ENCODE measurements at places on chromosomes 16 and 17.

DNA sequence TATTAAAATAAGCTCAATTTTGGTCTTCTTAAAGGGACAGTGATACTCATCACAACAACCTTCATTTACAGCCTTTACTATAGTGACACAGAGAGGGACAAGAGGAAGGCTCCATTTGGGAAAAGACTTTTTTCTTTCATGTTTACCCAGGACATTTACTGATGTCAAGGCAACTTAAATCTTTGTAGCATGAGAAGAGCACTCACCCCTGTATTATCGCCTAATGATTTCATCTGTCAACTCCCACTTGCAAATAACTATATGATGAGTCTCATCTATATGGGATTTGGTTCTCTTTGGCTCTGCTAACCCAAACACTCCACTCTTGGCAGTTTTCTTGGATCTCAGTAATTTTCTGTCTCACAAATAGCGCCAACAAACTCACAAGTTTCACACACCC lies 24.1 kb downstream of the BLMH start:
- no peak for DNase-seq

DNA sequence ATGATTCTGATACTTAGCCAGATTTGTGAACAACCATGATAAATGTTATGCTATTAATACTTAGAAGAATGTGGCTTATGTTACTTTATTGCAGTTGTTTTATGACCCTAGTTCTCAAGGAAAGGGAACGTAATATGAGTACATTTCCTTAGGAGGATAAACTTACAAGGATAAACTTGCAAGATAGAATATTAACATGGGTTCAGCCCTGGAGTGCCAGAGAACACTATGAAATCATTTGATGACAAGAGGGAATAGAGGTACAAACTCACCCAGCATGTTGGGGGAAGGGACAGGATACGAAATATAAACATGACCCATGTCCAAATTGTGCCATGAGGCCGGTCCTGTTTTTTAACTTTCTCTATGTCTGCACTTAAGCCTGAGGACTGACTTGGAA lies 13.0 kb upstream of the ABCA5 start:
- no peak for DNase-seq

DNA sequence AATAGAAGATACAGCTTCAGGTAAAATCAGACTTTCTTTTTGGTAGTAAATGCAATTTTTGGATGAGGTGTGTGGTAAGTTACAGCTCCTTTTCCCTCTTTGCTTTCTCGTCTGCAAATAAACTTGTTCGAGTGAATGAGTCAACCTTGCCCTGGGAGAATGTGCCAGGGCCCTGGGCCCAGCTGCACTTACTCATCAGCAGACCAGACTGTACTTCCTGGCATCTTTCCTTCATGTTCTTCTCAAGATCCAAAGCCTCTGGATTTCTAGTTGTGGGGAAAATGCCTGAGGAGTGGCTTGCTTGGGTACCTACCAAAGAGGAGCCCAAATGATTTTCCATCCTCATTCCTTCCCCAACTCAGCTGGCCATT lies 5.4 kb upstream of the G6PC1 start:
- no peak for DNase-seq

- DNase-seq = no peak
Observed at GRCh38 chr17:19664136-19664820, 15.7 kb downstream of the ALDH3A2 start.

DNA sequence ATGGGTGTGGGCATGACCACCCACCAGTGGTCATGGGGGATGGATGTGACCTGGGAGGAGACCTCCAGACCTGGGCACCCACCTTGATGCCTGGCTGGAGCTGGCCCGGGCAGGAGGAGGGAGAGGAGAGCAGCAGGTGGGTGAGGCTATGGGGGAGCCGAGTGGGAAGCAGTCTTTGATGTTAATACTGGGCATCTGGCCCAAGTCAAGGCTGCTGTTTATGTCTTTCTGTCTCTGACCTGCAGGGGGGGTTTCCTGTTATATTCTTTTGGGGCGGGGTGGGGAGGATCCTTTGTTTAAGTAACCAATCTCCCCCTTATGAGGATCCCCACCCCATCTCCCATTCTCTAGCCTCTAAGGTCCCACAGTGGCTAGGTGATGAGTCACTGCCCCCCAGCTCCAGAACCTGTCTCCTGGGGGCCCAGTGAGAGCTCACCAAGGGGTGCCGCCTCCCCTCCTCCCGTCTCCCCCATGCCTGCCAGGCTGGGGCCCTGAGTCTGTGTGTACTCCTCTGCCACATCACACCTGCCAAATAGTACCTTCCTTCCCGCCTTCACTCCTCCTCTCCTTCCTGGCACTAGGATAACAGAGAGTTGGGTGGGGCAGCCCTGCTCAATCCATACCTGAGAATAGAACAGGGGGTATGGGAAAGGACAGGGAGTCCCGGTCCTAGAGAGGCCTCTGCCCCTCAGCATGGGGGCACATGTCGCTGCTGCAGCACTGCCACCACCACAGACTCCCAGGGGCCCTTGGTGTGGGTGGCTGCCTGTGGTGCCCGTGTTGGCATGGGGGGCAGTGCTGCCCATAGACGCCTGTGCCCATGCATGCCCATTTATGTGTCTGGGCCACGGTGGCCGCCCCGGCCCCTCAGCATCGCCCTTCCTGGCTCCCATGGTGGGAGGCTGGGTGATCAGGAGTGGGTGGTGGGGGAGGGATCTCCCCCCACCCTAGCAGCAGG lies 7.3 kb downstream of the THRA start:
- DNase-seq = no peak

DNA sequence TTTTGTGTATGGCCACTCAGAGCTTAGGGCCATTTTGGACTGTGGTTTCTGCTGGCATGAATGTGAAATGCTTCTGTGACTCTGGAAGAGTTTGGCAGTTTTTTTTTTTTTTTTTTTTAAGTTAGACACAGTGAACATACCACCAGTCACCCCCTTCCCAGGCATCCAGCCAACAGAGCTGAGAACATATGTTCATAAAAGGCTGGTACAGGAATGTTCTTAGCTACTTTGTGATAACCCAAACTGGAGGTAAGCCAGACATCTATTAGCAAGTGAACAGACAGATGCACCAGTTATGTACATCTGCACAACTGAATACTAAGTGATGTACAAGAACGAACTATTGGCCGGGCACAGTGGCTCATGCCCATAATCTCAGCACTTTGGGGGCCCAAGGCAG lies 92.7 kb downstream of the ABCC1 start:
- no peak for DNase-seq

DNA sequence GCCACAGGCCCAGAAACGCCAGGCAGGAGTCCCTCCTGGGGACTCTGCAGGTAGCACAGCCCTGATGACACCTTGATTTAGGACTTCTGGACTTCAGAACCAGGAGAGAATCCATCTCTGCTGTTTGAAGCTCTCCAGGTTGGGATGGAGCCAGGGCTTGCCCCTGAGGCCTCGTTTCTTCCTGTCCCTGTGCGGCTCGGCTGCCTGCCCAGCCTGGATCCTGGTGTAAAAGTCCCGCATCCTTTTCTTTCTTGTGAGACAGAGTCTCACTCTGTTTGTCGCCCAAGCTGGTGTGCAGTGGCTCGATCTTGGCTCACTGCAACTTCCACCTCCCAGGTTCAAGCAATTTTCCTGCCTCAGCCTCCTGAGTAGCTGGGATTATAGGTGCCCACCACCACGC lies 17.9 kb upstream of the CBX4 start:
- no peak for DNase-seq

DNA sequence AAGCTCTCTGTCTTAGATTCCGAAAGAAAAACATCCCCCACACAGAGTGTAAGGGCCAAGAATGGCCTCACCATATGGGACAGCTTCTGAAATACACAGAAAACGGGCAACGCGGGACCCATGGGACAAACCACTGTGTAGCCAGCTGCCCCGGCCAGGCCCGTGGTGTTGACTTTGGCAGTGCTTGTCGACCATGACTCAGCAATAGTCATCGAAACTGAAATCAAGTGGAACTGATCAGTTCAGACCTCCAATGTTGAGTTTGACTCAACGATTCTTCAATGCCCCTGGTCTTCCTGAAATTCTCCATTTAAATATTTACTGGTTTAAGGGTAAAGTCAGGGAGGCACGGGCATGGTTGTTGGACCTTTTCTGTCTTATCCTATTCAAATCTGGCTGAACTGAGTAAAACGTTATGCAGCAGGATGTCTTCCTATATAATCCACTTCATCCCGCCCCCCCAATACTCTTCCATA lies 27.5 kb downstream of the ZFHX3 start:
- no peak for DNase-seq

DNA sequence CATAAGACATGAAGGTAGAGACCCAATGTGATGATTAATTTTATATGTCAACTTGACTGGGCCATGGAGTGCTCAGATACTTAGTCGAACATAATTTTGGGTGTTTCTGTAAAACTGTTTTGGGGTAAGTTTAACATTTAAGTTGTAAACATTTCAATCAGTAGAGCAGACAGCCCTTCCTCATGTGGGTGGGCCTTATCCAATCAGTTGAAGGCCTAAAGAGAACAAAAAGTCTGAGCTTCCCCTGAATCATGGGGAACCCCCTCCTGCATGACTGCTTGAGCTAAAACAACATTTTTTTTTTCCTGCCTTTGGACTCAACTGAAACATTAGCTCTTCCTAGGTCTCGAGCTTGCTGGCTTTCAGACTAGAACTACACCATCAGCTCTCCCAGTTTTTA lies 327.3 kb upstream of the SOX9 start:
- DNase-seq = no peak

DNA sequence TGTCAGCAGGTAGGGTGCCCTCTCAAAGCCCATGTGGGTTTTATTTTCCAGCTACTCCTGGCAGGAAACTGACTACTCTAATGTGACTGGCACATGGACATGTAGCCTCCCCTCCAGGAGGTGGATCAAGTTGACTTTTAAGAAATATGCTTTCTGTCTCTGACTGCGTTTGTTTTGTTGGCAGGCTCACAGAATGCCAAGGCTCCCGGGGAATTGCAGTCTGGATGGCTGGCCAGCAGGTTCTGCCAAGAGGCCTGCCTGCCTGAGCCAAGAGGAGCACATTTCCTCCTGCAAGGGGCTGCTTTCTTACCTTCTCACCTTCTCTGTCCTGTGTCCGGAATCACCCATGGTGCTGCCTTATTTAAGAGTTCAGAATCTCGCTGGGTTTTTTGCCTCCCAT lies 217.3 kb upstream of the ERCC4 start:
- DNase-seq = no peak

GRCh38 chr17:73546770-73547536 lies 97.3 kb downstream of the SDK2 start:
- no peak for DNase-seq

DNA sequence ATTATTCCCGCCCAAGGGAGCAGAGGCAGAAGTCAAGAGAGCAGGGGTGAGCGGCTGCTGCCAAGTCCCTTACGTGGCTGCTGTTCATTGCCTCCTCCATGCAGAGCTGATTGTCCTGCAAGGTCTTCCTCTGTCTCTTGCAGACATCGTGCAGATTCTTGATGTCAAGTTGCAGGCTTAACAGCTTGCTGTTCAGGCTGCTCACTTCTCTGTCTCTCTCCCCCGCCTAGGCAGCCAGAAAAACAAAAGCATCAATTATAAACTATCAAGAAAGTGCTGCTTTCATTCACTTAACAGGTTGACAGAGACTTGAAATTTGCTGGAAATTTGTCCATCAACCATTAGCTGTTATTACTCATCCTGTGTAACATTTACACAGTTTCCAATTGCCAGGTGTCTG lies 7.3 kb downstream of the PMFBP1 start:
- no peak for DNase-seq

DNA sequence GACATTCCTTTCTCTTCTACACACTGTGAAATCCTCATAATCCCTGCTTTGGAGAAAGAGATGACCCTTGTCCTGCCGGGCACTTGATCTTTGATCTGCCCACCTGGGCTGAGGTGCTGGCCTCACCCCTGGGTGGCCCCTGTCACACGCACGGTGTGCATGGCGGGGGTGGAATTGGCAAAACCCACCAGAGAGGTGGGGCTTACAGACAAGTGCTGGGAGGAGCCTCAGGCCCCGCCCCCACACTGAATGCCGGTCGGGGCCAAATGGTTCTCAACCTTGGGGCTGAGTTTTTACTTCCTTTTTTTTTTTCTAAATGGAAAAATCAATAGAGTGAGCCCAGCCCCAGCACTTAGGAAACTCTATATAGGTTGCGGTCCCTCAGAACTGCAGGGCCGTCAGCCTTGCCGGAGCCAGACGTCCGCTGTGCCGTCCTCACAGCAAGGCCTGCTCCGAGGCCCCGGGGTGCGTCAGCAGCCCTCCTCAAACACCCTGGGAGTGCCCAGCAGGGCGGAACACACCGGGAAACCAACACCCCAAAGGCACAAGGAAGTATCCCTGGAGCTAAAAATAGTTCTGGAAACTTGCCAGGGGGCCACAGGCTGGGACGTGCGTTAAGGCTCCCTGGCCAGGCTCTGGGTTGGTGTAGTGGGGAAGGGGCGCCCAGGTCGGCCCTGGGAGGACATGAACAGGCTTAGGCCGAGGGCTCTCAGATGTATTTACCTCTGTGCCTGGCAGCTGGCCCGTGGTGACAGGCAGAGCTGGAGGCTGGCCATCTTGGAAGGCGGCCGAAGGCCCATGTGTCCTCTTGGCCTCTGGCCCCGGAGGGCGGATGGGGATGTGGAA lies 11.0 kb downstream of the GPRC5C start:
- DNase-seq = peak; percentile 35

All from NCI-H2227 treated with DMSO at 0.1 percent for 48 hours (cell line).